ENCODE measurements at places on chromosomes 2 and 18. TPM values are rescaled to one million over a fixed set of nuclear protein-coding genes. Genes with fewer than 3 reads are reported as not detected.

The DYNAP gene
- not detected for total RNA-seq

The REG3A gene
- total RNA-seq: not detected

The NT5C1B gene
- not detected for total RNA-seq

The GPBAR1 gene
- total RNA-seq: 9.7 TPM

The CHRNG gene
- not detected for total RNA-seq

DNA sequence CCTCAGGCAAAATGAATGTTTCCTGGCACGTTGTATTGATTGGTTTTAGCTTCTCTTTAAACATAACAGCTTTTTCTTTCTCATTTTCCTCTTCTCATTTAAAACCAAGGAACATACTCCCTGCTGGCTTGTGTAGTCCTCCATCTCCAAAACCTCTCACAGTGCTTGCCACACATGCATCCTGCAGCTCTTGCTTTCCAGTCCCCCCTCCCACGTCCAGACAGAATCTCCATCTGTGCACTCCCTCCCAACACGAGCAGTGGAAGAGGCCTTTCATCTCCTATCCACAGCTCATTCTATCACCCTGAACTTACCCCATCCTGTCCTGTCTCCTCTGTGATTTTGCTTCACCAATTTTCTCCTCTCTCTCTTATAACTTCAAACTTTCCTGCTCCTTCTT is 99.6 kb upstream of the THSD7B start:
- H3K4me3 ChIP-seq: no peak overlapping the region
- no peak for DNase-seq
- H3K27ac ChIP-seq: no peak overlapping the region
- no peaks in the 10 kb centered on the region for H3K36me3 ChIP-seq

DNA sequence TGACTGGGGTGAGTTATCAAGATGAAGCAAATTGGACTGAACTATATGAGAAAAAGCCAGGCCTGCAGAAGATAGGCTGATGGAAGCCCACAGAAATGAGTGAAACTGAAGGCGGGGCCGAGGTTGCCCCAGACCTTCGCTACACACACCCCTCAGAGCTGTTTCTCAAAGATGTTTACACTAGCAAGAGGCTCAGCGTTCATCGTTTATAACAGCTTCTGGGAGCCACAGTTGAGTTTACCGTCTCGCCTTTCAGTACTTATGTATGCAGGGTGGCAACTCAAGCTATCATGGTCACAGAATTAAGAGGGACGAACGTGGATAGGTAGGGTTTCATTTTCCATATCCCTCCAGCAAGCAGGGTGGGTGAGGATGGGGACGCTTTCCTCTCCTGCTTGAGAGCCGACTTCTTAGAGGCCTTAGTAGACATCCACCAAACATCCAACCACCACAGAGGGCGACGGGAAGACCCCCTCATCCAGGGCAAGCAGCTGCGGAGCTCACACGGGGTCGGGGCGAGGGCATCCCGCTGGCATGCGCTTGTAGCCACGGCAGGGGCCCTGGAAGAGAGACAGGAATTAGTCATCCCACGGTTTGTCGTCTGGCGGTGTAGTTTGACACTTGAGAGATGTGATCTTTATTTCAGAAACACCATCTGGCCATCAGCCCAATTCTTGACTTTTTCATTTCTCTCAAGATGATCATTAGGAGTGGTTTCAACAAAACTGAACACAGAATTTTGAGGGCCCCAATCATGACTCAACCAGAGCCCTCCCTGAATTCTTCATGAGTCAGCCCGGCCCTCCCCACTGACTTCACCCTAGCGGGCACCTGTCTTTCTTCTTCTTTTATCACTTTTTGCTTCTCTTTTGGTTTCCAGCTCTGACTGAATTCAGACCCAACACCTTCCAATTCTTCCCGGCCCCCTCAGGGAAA is 109.1 kb upstream of the CTDP1 start:
- no peak overlapping the region for H3K27ac ChIP-seq
- peaks cover 14% of the 10 kb centered on the region for H3K27me3 ChIP-seq
- no peak overlapping the region for H3K4me3 ChIP-seq
- no peak for DNase-seq
- H3K36me3 ChIP-seq: no peaks in the 10 kb centered on the region

DNA sequence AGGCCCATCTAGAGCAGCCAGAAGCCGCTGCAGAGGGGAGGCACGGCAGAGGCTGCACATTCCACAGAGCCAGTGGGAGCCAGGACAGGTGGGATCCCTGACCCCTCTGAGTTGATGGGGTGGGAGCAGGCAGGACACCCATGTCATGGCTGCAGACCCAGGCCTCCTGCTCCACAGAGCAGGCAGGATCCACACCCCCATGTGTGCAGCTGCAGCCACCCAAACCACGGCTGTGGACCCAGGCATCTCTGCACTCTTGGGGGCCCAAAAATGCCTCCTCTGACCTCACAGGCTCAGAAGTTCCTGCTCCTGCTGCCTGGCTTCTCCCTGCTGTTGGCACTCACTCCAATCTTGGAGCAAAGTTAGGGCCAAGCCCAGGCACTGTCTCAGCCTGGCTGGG is 112.3 kb upstream of the TMEM18 start:
- H3K4me3 ChIP-seq: no peak overlapping the region
- no peaks in the 10 kb centered on the region for H3K36me3 ChIP-seq
- H3K27ac ChIP-seq: no peak overlapping the region
- peaks cover 2% of the 10 kb centered on the region for H3K4me1 ChIP-seq
- DNase-seq: no peak
- H3K27me3 ChIP-seq: no peaks in the 10 kb centered on the region

DNA sequence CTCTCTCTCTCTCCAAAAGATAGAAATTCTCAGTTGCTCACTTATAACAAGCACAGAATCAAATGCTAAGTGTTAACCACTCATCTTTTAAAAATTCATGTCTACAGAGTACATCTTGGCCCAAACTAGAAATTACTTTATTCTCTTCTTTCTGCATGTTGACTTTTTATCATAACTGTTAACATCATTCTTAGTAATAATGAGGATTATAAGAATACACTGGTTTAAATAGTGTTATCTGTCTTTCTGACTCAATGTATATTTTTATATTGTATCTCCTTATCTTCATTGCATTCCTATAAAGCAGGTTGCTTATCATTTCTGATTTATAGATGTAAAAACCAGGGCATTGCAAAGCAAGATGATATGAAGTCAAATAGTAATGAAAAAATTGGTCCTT is 17.8 kb upstream of the KLF7 start:
- no peaks in the 10 kb centered on the region for H3K27me3 ChIP-seq
- peaks cover under 1% of the 10 kb centered on the region for H3K4me1 ChIP-seq

GRCh38 chr2:219484343-219485200 is 14.1 kb upstream of the GMPPA start:
- no peak overlapping the region for H3K27ac ChIP-seq
- H3K36me3 ChIP-seq: no peaks in the 10 kb centered on the region
- H3K27me3 ChIP-seq: peaks cover 69% of the 10 kb centered on the region
- DNase-seq: peak; percentile 29
- H3K4me1 ChIP-seq: no peaks in the 10 kb centered on the region

- H3K4me3 ChIP-seq: no peak overlapping the region
- peaks cover 13% of the 10 kb centered on the region for H3K27me3 ChIP-seq
- peaks cover 46% of the 10 kb centered on the region for H3K4me1 ChIP-seq
- peaks cover 18% of the 10 kb centered on the region for H3K36me3 ChIP-seq
- peak overlapping the region; percentile 91 for H3K27ac ChIP-seq
- DNase-seq: no peak
Measured at GRCh38 chr2:10584843-10585475, 104.8 kb downstream of the NOL10 start.

DNA sequence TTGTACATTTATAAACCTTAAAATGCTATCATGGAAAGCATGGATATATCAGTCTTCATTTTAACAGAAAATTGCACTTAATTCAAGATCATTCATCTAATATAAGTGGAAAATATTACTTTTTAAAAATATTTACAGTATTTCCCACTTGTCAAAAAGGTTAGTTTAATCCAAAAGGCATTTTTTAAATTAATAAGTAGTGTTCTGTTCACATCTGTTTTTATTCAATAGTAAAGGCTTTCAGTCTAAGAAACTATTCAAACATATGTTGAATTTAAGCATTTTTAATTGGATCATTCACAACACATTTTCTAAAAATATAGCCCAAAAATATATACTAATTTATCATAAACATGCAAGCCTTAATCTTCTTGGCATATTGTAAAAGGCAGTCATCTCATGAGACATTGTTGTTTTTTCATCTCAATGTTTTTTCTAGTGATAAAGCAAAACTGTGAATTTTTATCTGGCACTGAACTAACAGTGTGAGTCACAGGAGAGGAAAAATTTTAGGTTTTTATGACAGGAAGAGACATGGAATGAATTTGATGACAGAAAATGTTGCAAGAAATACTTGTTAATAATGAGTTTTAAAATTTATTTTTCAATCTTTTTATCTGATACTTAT is 1642.5 kb upstream of the TMEFF2 start:
- no peaks in the 10 kb centered on the region for H3K4me1 ChIP-seq
- H3K27ac ChIP-seq: no peak overlapping the region
- no peaks in the 10 kb centered on the region for H3K27me3 ChIP-seq
- H3K4me3 ChIP-seq: no peak overlapping the region
- no peak for DNase-seq

DNA sequence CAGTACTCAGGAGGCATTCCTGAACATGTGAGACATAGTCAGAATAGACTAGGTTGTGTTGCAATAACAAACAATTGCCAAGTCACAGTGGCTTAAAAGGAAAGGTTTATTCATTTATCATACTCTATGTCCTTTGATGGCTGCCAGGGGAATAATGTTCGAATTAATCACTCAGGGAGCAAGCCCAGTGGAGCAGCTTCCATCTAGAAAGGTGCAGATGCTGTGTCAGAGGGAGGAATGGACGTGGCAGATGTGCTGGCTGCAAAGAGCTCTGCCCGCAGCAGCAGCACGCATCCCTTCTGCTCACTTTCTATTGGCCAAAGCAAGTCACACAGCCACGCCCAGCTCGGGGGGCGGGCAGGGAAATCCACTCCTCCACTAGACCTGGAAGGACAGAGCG is 105.9 kb upstream of the AQP4 start:
- H3K4me1 ChIP-seq: no peaks in the 10 kb centered on the region
- H3K36me3 ChIP-seq: peaks cover 22% of the 10 kb centered on the region
- H3K27ac ChIP-seq: no peak overlapping the region
- no peak for DNase-seq
- H3K27me3 ChIP-seq: no peaks in the 10 kb centered on the region

DNA sequence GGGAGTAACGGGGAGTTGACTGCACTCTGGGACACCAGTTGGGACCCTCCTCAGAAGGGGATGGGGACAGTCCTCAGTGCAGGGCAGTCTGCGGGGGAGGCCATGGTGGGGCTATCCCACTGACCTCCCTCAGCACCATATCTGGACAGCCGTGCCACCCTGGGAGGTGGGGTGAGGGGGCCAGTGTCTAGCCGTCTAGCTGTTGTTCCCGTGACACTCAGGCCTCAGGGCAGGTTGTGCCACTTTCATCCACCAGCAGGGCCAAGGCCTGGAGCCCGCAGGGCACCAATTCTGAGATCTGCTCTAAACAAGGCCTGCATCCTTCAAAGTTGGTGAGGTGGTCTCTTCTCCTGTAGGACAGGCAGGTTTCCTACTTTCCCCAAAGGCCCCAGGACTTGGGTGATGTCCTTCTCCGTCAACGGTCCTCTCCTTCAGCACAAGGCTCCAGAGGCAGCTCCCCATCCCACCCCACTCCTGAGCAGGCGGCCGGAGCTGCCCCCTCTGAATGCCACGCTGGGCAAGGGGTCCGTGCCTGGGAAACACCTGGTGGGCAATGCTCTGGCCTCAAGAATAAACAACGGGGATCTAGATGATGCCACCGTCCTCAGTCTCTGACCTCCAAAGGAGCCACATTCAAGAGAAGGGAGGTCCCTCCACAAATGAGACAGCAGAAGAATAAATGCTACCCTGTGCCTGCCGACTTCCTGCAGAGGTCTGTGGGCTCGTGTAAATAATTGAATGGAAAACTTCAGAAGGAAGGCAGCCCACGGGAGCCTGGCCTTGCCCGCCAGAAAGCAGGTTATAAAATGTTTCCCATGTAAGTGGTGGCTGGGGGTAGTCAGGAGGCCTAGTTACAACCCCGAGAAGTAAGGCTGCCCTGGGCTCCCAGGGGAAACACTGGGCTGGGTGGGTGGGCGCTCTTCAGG is 42.8 kb upstream of the PTMA start:
- DNase-seq: no peak
- no peaks in the 10 kb centered on the region for H3K27me3 ChIP-seq
- peaks cover 3% of the 10 kb centered on the region for H3K36me3 ChIP-seq
- H3K27ac ChIP-seq: peak overlapping the region; percentile 94

GRCh38 chr2:75870651-75871137 is 160.0 kb upstream of the GCFC2 start:
- DNase-seq: no peak
- H3K4me3 ChIP-seq: no peak overlapping the region
- H3K27me3 ChIP-seq: no peaks in the 10 kb centered on the region
- no peaks in the 10 kb centered on the region for H3K4me1 ChIP-seq

DNA sequence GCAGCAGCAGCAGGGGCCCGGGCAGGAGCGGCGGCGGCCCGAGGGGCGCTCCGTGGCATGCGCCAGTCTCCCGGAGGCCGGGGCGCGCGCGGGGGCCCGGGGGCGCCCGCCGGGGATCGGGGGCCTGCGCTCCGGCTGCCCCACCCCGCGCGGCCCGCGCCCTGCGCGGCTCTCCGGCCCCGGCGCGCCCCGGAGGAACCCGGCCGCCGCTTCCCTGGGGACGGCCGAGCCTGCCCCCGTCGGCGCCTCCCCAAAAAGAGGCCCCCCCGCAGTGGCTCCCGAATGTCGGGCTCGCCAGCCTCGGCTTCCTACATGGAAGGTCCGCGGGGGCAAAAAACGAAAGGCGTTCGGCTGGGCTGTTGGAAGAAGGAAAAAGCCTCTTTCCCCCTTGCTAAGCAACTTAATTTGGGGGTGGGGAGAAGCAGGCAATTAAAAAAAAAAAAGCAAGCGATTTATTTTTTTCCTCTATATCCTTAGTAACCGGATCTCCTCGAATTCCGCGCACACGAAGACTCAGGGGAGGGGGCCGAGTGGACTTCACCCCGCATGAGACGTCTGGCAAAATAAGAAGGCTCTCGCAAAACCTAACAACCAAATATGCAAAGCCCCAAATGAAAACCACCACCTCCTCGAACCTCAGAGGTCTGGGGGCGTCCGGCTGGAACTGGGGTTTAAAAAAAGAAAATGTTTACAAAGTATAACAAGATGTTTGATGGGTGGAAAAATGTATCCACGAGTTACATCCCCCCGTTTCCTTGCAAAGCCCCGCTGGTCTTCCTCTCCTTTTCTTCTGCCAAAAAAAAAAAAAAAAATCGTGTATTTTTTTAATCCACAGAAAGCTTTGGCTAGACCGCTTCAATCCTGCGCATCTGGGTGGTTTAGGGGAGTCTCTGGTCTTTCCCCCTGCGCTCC is at the start of gene SMAD7:
Gene SMAD7, minus strand, starts transcription at position 430 of the 912 bp plus-strand sequence. CDS start 541 bp downstream, outside the sequence.
- peak within 1 kb of the TSS; percentile 97 for H3K4me3 ChIP-seq
- peak within 1 kb of the TSS; percentile 98 for H3K27ac ChIP-seq
- H3K4me1 ChIP-seq: peaks cover 36% of the 10 kb centered on the region
- no peaks in the 10 kb centered on the region for H3K27me3 ChIP-seq
- peaks cover 1% of the 10 kb centered on the region for H3K36me3 ChIP-seq
- DNase-seq: no peak
